ENCODE measurements at places on chromosomes 7 and 10.

DNA sequence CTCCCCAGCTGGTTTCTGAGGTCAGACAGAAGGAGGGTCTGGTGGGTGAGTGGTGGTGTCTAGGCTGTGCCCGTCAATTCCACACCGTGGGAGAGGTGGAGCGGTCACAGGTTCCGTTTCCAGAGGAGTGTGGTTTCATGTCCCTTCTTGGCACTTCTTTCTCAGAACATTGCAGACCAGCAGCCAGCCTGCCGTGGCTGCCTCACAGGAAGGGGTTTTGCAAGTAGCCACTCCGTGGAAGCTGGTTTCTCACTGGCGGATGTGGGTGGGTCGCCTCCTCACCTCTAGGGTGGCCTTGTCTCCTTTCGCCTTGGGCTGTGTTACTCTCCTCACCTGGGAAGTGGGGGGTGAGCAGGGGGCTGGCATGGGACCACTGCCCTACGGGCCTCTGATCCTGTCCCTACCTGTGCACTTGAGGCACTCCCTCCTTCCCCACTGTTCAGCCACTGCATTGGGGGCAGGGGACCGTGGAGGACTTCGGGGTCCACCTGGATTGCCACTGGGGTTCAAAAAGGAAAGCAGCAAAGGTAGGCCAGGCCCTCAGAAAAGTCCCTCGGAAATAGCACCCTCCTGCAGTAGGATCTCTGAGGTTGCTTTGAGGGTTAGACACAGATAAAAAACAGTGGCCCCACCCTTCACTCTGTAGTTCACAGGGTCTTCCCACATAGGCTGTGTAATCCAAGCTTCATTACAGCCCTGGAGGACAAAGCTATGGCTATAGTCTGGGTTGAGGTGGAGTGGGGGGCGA is 33.9 kb downstream of the TSPAN14 start:
- peak; percentile 74 for DNase-seq

- peak; percentile 81 for DNase-seq
Observed at GRCh38 chr7:74092964-74093471, 9.4 kb downstream of the LIMK1 start.

DNA sequence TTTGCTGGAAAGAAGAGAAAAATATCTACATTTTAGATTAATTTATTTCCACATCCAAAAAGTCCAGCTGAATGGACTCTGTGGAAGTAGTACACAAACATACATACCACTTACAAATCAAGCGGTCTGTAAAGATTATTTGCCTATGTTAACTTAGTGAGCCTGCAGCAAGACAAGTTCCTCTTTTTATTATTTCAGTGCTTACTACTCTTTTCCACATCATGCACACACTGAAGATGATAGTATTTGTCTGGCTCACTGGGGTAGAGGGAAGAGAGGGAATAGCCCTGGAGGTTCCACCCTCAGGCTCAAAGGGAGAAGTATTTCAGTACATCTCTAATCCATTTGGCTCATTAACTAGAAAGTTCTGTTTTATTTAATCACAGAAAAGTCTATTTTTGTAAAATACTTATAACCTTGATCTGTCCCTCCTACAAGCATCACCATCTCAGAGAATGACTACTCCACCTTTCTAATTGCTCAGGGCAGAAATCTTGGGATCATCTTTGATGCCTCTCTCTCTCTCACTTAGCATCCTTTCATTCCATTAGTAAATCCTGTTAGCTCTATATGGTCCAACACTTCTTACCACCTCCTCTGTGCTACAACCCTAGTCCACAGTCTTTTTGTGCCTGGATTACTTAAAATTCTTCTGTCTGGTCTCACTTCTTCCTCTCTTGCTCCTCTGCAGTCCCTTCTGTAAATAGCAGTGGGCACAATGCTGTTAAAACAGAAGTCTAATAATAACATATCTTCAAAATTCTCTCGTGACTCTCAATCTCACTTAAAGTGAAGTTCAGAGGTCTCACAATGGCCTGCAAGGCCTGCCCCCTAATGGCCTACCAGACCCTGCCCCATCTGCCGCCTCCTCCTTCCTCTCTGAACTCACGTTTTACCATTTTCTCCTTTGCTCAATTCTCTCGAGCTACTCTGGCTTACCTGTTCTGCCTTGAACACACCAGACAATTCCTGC is 64.3 kb upstream of the CCDC6 start:
- no peak for DNase-seq

DNA sequence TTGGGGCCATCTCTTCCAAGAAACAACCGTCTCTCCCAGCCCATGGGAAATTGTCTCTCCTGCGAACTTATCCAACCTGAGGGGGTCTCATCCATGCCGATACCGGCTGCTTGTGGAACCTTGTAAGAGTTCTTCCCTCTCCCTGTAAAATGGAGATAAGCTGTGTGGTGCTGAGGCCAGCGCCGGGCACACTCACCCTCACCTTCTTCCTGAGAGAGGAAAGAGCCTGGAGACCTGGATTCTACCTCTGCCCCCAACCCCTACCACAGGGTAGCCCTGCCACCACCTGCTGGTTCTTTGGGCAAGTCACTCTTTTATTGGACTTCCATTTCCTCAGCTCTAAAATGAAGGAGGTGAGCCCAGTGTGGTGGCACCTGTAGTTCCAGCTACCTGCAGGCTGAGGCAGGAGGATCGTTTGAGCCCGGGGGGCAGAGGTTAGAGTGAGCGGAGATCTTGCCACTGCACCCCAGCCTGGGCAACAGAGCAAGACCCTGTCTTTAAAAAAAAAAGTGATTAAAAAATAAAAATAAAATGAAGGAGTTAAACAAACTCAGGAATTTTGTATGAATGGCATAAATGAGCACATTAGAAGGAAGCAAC is 38.4 kb upstream of the PSAP start:
- DNase-seq: no peak

- DNase-seq: no peak
Observed at GRCh38 chr10:30048768-30049517, 10.4 kb downstream of the JCAD start.

- no peak for DNase-seq
Observed at GRCh38 chr7:23335136-23335535, 36.0 kb downstream of the MALSU1 start.

DNA sequence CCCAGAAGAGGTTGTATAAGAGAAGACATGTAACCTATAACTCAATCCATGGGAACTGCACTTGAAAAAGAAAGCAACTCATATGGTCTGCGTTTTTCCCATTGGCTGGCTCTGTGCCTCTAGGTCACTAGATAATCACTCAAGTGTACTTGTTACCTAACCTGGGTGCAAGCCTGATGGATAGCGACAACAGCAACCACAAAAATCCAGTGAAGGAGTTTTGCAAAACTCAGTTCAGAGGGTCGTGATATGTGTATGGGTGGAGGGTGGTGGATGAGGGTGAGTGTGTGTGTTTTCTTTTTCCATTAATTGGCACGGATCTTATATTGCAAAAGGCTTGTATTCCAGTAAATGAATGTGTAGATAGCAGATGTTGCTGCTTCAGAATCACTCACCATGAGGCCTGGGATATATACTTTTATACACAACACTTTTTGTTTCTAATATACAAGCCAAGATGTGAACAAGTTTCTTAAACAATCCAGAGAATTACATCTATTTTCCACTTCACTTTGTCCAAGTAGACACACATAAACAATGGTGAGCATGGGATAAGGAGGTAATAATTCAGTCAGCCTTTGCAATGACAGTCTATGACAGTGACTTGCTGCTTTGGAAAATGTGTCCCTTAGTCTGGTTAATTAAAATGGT is 286.9 kb upstream of the DKK1 start:
- no peak for DNase-seq

- DNase-seq: peak; percentile 53
Observed at GRCh38 chr10:24721229-24722106, 2.2 kb downstream of the ARHGAP21 start.

GRCh38 chr10:29348836-29349235 is 60.0 kb downstream of the LYZL1 start:
- DNase-seq: no peak

- DNase-seq: no peak
Observed at GRCh38 chr10:80321183-80321582, 31.7 kb upstream of the MAT1A start.

DNA sequence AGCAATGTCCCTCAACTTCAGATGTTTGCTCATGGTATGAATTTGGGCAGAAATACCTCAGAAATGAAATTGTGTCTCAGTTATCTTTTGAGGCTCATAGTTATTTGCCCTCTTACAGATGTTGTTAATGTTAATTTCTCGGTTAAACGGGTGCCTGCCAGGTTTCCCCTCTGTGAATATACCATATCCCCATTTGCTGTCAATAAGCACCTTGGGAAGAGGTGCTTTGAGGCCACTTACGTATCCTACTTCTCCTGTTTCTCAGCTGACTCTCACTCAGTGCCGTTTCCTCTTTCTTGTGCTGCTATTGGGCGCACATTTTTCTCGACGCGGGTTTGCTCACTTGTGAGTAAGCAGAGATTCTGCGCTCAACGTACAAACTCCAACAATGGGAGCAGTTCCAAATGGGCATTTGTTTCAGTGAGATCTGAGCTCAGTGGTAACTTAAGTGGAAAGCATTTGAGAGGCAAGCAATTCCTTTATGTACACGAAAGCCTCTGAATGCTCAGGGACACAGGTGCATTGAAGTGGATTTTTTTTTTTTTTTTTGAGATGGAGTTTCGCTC is 34.8 kb upstream of the JAKMIP3 start:
- DNase-seq: no peak

GRCh38 chr7:41928166-41928565 is 225.3 kb upstream of the INHBA start:
- DNase-seq: no peak

DNA sequence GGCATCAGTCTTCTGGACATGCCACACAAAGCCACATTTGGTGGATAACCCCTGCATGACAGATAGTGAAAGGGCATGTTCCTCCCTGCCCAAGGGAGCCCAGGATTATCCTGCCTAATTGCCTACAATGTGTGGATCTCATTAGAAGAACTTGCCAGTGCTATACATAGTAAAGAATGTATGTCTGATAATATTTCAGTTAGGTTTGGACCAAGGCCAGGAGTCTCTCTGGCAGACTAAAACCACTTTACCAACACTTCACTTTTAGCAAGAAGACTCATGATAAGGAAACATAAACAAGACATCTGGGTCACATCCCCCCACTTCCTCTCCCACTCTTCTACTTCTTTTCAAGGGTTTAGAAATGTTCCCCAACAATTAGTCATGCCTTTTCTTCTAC is 196.7 kb downstream of the MTERF1 start:
- no peak for DNase-seq

GRCh38 chr7:3154317-3154716 is 110.7 kb upstream of the CARD11 start:
- peak; percentile 16 for DNase-seq

DNA sequence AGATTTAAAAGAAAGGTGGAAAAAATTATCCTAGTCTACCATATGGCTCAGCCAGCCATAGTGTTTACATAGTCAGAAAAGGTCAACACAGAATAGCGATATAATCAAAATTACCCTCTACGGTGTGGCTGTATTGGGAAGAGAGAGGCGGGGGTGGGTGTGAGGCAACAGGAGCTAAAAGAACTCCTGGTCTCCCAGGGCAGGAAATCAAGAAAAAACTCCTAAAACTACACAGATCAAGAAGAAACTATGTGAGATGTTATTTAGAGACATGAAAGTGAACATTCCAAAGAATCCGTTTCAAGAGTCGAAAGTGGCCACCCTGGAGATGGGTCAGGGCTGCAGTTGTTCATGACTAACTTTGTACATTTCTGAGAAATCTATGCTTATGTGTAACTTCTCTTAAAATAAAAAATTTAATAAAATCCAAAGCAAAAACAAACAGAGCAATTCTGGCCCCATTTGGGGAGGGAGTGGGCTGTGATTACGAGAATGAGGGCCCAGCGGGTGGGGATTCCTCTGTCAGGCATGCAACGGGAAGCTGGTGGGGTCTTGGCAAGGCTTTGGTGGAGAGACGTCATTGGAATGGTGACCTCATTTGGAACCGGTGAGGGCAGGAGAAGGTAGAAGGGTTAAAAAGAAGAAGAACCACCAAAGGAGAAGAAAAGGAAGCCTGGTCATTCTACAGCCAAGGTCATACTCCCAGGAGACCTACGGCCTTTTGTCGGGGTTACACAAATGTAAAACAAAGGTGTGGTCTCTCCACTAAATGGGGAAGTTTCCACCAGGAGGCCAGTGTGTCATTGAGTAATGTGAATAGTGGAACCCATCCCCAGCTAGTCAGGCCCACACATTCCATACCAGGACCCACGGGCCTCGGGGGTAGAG is 71.2 kb upstream of the DUSP5 start:
- peak; percentile 77 for DNase-seq

- no peak for DNase-seq
Observed at GRCh38 chr10:51159841-51160240, 85.6 kb downstream of the PRKG1 start.

DNA sequence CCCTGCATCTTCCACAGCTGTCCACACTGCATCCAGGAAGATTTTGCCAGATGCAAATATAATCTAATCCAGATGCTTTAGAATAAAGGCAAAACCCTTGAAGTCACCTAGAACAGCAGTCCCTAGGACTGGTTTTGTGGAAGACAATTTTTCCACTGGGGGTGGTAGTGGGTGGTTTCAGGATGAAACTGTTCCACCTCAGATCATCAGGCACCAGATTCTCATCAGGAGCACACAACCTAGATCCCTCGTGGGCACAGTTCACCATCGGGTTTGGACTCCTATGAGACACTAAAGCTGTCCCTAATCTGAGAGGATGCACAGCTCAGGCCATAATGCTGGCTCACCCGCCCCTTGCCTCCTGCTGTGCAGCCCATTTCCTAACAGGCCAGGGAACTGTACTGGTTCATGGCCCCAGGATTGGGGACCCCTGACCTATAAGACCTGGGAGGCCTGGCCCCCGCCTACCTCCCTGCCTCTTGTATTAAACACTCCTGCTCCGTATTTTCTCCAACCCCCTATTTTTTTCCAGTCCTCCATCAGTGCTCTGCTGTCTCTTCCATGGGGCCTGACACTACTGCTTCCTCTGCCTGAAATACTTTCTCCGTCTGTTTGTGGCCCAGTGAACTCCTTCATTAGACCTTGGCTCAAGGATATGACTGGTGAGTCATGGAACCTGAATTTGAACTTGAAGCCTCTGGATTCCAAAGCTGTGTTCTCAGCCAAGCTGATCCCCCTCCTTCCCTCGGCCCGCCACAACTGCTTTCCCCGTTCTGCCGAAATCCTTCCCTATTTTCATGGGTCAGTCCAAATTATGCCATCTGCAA is 79.9 kb upstream of the RHEB start:
- peak; percentile 81 for DNase-seq

DNA sequence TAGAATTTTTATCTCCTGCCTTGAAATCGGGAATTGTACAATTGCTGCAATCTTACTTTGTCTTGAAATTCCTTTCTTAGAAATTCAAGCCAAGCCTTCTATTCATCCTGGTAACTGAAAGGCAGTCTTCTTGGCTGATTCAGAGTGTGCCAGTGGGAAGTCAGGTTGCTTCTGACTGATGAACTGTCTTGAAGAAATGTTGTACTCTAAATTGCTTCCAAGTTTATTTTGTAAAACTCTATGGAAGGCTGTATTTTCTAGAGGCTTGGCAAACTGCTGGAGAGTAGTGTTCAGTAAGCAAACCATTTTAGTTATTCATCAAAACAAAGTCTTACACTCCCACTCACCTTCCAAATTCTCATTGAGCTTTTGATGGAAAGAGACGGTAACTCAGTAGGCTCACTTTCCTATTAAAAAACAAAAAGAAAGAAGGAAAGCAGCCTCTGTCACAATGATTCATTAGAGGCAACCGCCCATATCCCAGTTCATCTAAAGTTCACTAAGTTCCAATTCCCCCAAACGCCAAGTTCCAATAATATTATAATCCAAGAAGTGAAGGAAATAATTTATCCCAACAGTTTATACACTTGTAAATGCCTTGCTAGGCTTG is 187.9 kb upstream of the MALRD1 start:
- DNase-seq: no peak

- peak; percentile 74 for DNase-seq
Observed at GRCh38 chr10:70549962-70550458, 52.5 kb downstream of the PRF1 start.

All from aorta (tissue), 5 donors.